ENCODE measurements at places on chromosomes 6 and 20. TPM values are rescaled to one million over a fixed set of nuclear protein-coding genes. Genes with fewer than 3 reads are reported as not detected.

- no peak for DNase-seq
These were observed 76.7 kb downstream of the UBE3D start for GRCh38 chr6:82988930-82989351.

GRCh38 chr20:313948-314347 is 11.4 kb upstream of the SOX12 start:
- DNase-seq, result no peak

Gene PPP1R3G
- polyA plus RNA-seq, result 0.29 TPM

DNA sequence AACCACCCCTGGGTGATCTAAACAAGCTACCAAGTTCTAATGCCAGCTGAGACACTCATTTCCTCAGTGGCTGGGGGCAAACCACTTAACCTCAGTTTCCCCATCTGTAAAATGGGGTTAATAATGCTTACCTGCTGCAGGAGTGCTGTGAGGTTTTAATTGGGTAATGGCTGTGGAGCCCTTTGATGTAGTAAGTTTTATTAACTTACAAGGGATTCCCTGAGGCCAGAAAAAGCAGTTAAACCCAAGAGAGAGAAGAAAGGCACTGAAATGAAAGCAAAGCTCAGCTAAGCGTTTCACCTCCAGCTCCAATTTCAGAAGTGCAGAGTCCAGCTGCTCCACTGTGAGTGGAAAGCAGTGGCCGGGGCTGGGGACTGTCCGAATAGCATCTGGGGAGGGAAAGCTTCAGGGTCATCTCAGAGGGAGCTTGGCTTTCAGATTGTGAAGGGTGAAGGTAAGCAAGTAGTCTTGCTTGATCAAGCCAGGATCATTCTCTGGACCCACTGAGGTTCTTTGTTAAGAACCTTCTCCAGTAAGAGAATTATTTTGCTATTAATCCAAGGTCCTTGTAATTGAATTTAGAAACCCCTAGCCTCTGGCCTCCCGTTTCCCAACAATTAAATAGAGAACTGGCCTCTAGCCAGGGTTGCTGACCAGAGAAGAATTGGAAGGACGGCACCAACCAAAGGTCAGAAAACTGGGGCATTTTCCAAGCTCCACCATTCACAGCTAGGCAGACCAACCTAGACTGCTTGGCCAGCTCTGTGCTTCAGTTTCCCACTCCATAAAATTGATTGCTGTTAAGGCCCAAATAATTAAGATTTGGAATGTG is 20.9 kb upstream of the TCP11 start:
- DNase-seq, result no peak

GRCh38 chr20:8490076-8490830 is 358.2 kb downstream of the PLCB1 start:
- DNase-seq, result no peak
